Heart right ventricle (tissue), 16 donors: ENCODE measurements at places on chromosomes 4 and X. TPM values are rescaled to one million over a fixed set of nuclear protein-coding genes. Genes with fewer than 3 reads are reported as not detected.

The TBC1D8B gene
- polyA plus RNA-seq: 1.8 TPM

The MAGEA3 gene
- not detected for polyA plus RNA-seq

The USP27X gene
- 0.95 TPM for polyA plus RNA-seq

The FGB gene
- not detected for polyA plus RNA-seq

The CTAG2 gene
- polyA plus RNA-seq: not detected

The TEX13B gene
- not detected for polyA plus RNA-seq

The RADX gene
- polyA plus RNA-seq: 1.2 TPM

The TBX22 gene
- 0.03 TPM for polyA plus RNA-seq

The SLC34A2 gene
- not detected for polyA plus RNA-seq

The COL25A1 gene
- 0.37 TPM for polyA plus RNA-seq

GRCh38 chr4:174716986-174717770 lies 111.9 kb downstream of the GLRA3 start:
- no peak for DNase-seq

- DNase-seq: no peak
Observed at GRCh38 chr4:67531379-67531962, 13.8 kb downstream of the CENPC start.

DNA sequence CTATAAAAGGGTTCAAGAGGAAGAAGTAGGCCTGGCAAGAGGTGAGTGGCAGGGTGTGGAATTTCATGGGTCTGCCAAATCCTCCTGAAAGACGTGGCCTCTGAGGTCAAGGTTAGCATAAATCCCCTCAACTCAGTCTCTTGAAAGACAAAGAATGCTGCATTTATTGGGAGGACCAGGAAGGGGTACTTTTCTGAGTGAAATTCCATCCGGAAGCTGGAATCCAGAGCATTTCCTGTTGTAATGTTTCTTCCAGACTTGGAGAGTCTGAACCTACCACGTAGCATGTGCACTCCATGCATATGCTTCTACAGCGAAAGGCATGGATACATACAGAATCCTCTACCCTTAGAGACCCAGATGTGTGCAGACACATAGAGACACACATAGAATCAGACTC lies 13.4 kb upstream of the FGD1 start:
- DNase-seq: no peak

GRCh38 chr4:18404642-18405041 lies 383.1 kb upstream of the LCORL start:
- DNase-seq: no peak

DNA sequence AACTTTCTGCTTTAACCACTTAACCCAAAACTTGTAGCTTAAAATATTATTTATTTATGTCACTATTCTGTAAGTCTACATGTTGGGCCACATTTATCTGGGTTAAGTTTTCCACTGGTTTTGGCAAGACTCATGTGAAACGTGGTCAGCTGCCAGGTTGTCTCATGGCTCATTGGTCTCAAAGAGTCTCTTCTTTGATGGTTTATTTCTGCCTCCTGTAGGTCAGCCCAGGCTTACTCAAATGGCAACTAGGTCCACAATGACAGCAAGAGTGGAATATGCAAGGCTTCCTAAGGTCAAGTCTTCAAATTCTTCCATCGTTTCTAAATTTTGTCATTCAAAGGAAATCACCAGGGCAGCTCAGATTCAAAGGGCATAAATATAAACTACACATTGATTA lies 828.7 kb downstream of the PCDH7 start:
- no peak for DNase-seq

- DNase-seq: no peak
Observed at GRCh38 chr4:19472666-19473065, 779.0 kb upstream of the SLIT2 start.

DNA sequence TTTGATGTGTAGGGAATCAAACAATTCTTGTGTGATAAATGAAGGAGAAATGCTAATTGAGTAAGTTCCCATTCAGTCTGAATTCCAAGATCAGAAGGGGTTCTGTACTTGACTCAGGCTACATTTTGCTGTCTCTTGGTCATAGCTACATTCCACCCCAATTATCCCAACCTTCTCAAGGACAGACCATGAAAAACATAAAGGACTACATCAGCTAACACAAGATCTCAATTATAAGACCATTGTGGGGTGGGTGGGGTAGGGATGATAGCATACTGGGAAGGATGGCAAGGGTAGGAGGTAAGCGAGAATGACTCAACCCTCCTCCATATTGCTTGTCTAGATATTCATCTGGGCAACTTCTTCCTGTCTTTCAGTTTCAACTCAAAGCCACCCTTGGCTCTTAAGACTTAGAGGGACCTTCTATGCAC lies 87.4 kb upstream of the ETNPPL start:
- DNase-seq: no peak

- DNase-seq: no peak
Observed at GRCh38 chr4:15717086-15717485, 14.2 kb downstream of the BST1 start.

GRCh38 chr4:7941965-7942496 lies 2.4 kb upstream of the AFAP1 start:
- DNase-seq: no peak

- no peak for DNase-seq
Observed at GRCh38 chrX:73876911-73877310, 313.9 kb downstream of the CHIC1 start.

- no peak for DNase-seq
Observed at GRCh38 chr4:151429957-151430570, 21.1 kb downstream of the FHIP1A start.

GRCh38 chr4:145097331-145097820 lies 620 bp downstream of the ANAPC10 start:
- DNase-seq: no peak

DNA sequence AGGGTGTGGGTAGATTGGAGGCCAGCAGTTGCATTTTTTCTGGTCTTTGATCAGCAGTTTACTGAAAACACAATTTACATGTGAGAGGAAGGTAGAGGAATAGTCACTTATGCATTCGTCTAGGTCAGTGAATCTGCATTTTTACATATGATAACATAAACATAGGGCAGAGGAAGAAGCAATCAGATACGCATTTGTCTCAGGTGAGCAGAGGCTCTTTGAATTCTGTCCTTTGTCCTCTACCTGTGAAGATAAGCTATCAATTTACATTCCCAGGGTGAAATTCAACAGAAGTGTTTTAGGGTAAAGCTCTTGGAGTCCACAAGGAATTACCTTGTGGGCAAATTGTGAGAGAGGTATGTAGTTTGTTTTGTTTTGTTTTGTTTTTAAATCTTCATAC lies 306.5 kb downstream of the MAGEB5 start:
- DNase-seq: no peak

DNA sequence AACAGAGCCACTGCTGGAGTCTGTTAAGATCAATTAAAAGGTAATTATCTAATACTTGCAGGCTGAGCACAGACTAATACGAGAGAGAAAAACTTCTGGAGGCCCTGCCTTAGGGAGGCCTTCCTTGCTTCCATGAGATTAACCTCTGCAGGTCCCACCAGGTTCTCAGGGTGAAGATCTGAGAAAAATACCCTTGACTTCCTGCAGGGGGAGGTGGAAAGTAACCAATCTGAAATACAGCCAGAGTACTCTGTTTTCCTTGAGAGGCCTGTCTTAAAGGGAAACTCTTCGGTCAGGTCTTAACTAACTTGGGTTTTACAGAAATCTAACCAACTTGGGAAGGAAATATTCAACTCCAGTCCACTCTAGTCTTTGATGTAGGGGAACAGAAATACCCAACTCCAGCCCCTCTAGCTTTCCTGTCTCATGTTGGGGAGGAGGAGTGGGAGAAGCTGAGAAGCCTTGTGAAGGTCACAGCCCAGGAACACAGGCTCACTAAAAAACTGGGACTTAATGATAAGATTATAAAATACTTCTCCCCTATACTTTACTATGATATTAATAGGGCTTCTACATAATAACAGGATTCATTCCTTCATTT lies 77.1 kb downstream of the TBCK start:
- DNase-seq: peak; percentile 7

DNA sequence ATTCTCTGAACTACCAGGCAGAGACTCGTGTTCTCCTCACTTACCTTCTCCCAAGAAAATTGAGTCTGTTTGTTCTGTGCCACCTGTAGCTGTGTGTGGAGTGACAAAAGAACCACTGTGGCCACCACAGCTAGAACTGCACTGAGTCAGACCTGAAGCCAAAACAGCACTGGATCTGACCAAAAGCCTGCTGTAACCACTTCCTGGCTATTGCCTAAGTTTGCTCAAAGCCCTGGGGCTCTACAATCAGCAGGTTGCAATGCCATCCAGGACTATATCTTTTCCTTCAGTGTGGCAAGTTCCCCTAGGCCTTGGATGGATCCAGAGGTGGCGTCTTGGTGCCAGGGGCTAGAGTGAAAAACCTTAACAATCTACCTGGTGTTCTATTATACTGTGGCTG lies 449.1 kb downstream of the FAM133A start:
- DNase-seq: no peak

DNA sequence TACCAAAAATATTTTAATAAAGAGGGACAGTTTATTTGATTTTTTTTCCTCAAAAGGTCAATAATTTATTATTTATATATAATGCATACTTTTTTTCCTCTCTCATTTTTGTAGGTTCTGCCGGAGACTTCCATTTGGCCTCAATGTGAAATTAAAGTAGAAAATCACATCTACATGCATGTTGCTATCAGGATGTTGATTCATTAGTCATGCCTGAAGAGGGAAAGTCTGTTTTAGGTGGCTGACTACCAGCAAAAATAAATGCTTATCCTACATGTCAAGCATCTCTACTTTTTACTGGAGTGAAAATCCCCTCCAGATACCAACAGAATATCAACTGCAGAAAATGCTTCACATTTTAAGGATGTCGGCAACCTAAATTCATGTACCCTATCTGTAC lies 41.5 kb downstream of the KIAA0232 start:
- DNase-seq: no peak

DNA sequence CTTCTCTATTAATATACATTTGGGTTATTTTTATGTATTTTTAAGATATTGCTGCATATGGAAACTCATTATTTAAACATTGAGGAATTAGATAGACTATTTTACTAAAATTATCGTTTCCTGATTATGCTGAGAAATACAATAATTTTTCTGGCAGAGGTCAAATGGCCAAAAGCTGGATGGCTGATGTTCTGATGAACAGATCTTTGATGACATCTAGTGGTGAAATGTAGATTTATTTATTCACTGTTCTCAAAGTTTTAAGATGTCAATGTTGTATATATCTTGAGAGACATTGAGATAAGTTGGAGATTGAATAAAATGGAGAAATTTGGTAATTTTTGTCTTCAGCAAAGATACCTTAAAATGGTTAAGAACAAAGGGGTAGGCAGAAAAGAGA lies 96.2 kb downstream of the UGT8 start:
- no peak for DNase-seq

GRCh38 chr4:61200187-61200915 lies at the start of gene ADGRL3:
TSS of gene ADGRL3 (plus strand) at chr4:61200326.
- DNase-seq: peak; percentile 28

- no peak for DNase-seq
Observed at GRCh38 chr4:177403746-177404145, 38.5 kb downstream of the AGA start.

DNA sequence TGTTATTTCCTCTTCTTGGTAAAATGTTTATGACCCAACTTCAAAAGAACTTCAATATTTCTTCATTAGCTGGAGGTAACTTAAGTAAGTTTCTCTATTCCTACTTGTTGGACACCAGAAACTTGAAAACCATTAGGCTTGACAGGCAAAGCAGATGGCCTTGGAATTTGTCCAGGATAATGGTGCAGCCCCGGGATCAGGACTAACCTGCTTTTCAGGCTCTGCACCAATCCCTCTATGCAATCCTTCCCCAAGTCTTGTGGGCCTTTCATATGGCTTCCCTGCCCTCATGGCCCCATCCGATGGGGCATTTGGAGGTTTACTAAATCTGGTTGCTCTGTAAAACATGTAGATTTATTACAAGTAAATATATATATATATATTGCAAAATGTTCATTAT lies 68.5 kb downstream of the SPINK2 start:
- DNase-seq: no peak

GRCh38 chr4:80610845-80611677 lies 275.5 kb downstream of the CFAP299 start:
- no peak for DNase-seq

DNA sequence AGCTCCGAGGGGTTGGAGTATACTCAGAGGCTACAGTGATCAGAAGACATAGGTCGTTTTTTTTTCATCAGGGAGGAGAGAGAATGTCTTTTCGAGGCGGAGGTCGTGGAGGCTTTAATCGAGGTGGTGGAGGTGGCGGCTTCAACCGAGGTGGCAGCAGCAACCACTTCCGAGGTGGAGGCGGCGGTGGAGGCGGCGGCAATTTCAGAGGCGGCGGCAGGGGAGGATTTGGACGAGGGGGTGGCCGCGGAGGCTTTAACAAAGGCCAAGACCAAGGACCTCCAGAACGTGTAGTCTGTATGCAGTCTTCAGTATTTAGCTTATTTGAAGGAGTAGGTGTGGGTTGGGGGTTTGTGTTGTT lies 500 bp downstream of the GAR1 start:
- peak; percentile 15 for DNase-seq

DNA sequence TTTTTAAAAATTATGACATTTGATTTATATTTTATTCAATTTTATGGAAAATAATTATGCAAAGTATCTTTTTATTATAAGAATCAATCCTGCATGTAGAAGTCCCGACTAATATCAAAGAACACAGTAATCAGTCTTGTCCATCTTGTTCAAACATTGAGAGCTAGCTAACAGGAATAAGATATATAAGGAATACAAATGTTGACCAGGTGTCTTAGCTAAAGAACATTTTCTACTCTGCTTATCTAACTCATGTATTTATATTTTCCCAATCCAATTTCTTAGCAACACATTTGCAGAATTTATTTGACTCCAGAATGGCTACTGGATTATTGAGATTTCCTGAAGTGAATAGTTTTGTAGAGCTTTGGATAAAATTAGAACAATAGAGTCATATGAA lies 61.5 kb upstream of the NR3C2 start:
- no peak for DNase-seq

- no peak for DNase-seq
Observed at GRCh38 chr4:148954011-148954749, 512.0 kb upstream of the NR3C2 start.

DNA sequence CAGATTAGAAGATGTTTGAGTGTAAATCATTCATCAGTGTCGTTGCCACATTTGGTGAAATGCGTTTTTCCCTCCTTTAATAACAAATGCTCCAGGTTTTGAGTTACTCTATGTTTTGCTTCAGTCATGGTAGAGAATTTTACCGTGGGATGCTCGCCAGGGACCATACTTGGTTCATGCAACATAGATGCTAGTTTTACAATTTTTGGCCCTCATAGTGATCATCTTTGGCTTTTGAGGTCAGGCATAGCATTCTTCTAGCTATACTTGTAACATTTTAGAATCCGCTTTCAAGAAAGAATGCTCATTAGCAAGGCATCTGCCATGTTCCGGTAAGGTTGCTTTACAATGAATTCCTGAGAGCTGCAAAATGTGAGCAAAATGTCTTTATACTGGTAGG lies 147.2 kb downstream of the SPCS3 start:
- no peak for DNase-seq

- no peak for DNase-seq
Observed at GRCh38 chrX:72314881-72315280, 9.2 kb upstream of the CITED1 start.
